ENCODE measurements at places on chromosomes 1 and 21. TPM values are rescaled to one million over a fixed set of nuclear protein-coding genes. Genes with fewer than 3 reads are reported as not detected.
A peak's percentile ranks its signal among the peaks of the same experiment; 100 is the strongest.

The PPIAL4G gene
- total RNA-seq, result 0.05 TPM

DNA sequence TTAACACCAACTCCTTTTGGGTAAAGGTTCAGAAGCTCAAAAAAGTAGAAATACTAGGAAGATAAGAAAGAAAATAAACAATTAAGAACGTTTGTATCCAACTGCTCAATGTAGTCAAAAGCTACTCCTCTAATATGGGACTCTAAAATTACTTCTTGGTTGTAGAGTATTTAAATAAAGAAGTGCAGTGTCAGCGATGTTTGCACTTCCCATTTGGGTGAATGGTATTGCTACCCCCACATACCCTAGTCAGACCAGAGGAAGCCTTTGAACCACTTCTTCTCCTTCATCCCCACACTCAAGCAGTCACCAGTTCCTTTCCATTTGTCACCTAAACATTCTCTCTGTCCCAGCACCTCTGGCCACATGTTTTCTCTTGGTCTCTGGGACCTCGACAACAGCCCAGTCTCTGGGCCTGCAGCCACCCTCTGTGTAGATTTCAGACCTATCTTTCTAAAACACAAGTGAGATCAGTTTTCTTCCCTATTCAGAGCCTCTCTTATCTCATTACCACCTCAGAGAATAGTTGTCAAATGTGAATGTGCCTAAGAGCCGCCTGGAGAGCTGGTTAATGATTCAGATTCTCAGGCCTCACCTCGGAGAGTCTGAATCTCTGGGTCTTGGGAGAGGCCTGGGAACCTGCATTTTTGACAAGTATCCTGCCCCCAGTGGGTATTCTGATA lies 109.8 kb downstream of the OMA1 start:
- DNase-seq, result no peak
- H3K27me3 ChIP-seq, result no peaks in the 10 kb centered on the region
- no peak overlapping the region for H3K4me3 ChIP-seq
- H3K4me1 ChIP-seq, result no peaks in the 10 kb centered on the region
- H3K27ac ChIP-seq, result no peak overlapping the region
- H3K36me3 ChIP-seq, result no peaks in the 10 kb centered on the region

- no peak overlapping the region for H3K4me3 ChIP-seq
- no peaks in the 10 kb centered on the region for H3K36me3 ChIP-seq
- H3K4me1 ChIP-seq, result no peaks in the 10 kb centered on the region
- H3K27ac ChIP-seq, result no peak overlapping the region
These were observed 62.3 kb upstream of the FMN2 start for GRCh38 chr1:240029418-240029817.

- H3K27me3 ChIP-seq, result no peaks in the 10 kb centered on the region
- H3K27ac ChIP-seq, result no peak overlapping the region
- no peak overlapping the region for H3K4me3 ChIP-seq
- H3K4me1 ChIP-seq, result peaks cover 35% of the 10 kb centered on the region
These were observed 27.8 kb downstream of the SELL start for GRCh38 chr1:169683661-169684060.

The HES2 gene
- 0.21 TPM for total RNA-seq

DNA sequence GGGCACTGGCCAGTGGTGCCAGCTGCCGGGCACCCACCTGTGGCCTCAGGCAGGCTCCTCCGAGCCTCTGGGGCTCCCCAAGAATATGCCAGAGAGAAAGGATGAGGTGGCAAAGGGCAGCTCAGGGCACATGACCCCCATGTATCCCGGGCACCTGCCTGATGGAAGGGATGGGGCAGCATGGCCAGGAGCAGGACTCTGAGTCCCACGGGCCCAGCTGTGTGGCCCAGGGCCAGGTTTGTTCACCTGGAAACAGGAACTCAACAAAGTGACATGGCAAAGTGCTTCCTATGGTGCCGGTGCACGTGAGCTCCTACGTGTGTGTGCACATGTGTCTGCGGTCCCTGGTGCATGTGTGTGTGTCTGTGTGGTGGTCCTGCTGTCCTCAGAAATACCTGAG lies 9.5 kb upstream of the GPR153 start:
- no peaks in the 10 kb centered on the region for H3K36me3 ChIP-seq
- H3K4me3 ChIP-seq, result no peak overlapping the region
- H3K27me3 ChIP-seq, result no peaks in the 10 kb centered on the region
- H3K4me1 ChIP-seq, result no peaks in the 10 kb centered on the region
- H3K27ac ChIP-seq, result no peak overlapping the region

DNA sequence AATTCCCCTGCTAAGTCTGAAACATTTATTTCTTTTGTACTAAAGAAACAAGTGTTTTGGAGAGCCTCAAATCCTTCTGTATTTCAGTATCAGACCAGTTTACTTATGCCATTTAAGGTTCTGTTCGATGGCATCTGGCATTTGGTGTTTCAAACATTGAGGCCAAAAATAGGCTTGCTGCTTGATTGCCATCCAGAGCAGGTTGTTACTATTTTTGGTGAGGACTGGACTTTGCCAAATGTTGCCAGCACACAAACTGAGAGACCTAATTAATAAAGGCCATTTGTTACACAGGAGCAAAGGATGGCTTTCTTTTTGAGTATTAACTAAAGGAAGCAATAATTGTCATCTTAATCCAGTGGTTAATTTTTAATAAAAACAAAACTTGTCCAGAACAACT lies 26.2 kb downstream of the VPS45 start:
- H3K27ac ChIP-seq, result no peak overlapping the region
- no peaks in the 10 kb centered on the region for H3K27me3 ChIP-seq
- DNase-seq, result no peak
- peaks cover 32% of the 10 kb centered on the region for H3K36me3 ChIP-seq

The TLCD4 gene
- not detected for total RNA-seq

The GPR137B gene
- 6.8 TPM for total RNA-seq

- H3K27ac ChIP-seq, result no peak overlapping the region
- H3K4me1 ChIP-seq, result peaks cover 2% of the 10 kb centered on the region
- H3K4me3 ChIP-seq, result peak overlapping the region; percentile 10
- no peak for DNase-seq
- H3K27me3 ChIP-seq, result peaks cover 64% of the 10 kb centered on the region
These were observed 89.4 kb upstream of the IPO9 start for GRCh38 chr1:201739492-201740085.

GRCh38 chr1:57747818-57748217 lies 324.0 kb upstream of the DAB1 start:
- no peak overlapping the region for H3K27ac ChIP-seq
- DNase-seq, result no peak
- no peaks in the 10 kb centered on the region for H3K27me3 ChIP-seq
- H3K4me3 ChIP-seq, result no peak overlapping the region

GRCh38 chr1:207565546-207566468 lies 69.8 kb downstream of the CR1 start:
- no peaks in the 10 kb centered on the region for H3K4me1 ChIP-seq
- H3K27ac ChIP-seq, result no peak overlapping the region
- peaks cover 8% of the 10 kb centered on the region for H3K27me3 ChIP-seq
- DNase-seq, result no peak
- no peaks in the 10 kb centered on the region for H3K36me3 ChIP-seq

The MAP7D1 gene
- 172 TPM for total RNA-seq

The OR6Y1 gene
- total RNA-seq, result not detected

DNA sequence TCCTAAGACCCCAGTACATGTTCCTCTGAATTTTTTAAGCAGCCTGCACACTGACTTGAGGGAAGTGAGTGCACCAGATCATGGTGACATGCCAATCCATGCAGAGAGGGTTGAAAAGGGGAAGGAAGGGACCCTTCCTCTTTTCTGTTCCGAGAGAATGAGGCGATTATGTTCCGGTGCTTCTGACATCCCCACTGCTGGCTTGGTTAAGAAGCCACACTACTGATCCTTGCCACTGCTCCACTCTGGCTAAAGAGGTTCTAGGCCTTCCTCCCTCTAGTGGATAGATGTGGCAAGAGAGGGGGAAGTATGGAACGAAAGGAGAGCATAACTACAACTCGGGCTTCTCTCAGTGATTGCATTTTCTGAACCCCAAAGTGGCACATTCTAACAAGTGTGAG lies 1.8 kb upstream of the CYB5R1 start:
- peaks cover 14% of the 10 kb centered on the region for H3K27me3 ChIP-seq
- H3K4me1 ChIP-seq, result peaks cover 20% of the 10 kb centered on the region
- peak; percentile 26 for DNase-seq

- H3K27ac ChIP-seq, result no peak overlapping the region
- no peaks in the 10 kb centered on the region for H3K36me3 ChIP-seq
- DNase-seq, result no peak
These were observed 31.9 kb downstream of the SLC1A7 start for GRCh38 chr1:53110370-53111072.

DNA sequence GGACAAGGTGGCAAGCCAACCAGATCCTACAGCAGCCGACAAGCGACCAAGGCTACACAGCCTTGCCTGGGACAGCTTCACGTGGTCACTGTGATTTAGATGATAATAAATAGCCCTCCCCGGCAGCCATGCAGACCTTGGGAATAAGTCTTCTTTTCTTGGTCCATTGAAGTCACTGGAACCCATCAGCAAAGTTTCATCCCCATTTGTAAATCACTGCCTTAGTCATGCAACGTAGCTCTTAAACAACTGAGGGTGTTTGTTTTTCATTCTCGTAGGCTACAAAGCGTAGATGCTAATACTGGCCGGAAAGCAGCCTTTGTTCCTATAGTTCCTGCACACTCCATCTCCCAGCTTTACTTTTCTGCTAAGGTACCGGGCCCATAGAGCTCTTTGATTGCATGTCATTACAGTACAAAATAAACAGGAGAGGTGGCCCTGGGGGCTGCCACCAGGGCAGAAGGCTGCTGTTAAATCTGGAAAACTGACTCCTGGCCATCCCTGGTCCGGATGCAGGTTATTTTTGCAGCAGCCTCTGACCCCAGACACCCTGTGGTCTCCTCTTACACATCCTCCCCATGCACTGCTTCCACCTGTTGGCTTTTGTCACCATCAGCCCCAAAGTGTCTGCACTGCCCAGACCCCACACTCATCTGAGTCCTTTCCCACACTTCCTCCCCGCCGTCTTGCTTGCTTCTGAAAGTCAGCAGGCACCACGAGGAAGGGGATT lies 105.5 kb downstream of the TOMM20 start:
- peak overlapping the region; percentile 68 for H3K27ac ChIP-seq
- H3K4me3 ChIP-seq, result no peak overlapping the region
- no peak for DNase-seq
- peaks cover 55% of the 10 kb centered on the region for H3K4me1 ChIP-seq
- no peaks in the 10 kb centered on the region for H3K27me3 ChIP-seq

DNA sequence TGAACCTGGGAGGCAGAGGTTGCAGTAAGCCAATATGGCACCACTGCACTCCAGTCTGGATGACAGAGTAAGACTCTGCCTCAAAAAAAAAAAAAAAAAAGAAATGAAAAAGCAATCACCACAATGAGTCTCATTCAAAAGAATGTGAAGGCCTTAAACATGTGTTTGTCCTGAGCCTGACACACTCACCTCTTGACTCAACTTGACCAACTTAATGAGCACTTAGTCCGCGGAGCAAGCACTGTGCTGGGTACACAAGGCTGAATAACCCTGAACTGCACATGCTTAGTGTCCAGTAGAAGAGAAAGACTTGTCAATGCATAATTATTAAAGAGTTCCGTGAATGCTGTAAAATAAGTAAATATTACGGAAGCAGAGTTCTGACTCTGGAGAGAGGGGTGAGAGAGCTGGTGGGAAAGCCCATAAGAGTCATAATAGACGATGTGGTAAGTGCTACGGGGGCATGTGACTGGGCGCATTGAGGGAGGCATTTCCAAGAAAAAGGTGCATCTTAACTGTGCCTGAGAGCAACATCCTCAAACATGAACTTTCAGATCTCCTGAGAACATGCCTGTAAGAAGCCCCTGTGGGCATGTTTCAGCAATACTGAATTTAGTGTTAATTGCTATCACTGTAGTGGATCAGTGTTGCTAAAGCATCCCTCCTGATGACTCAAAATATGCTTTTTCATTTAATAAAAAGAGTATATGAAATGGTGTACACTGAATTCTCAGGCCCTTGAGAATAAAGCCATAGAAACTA lies 27.2 kb downstream of the MCOLN2 start:
- peak overlapping the region; percentile 85 for H3K27ac ChIP-seq
- H3K4me3 ChIP-seq, result no peak overlapping the region
- no peaks in the 10 kb centered on the region for H3K27me3 ChIP-seq
- DNase-seq, result no peak

- H3K4me1 ChIP-seq, result no peaks in the 10 kb centered on the region
- DNase-seq, result no peak
- no peak overlapping the region for H3K4me3 ChIP-seq
- no peaks in the 10 kb centered on the region for H3K36me3 ChIP-seq
- H3K27me3 ChIP-seq, result no peaks in the 10 kb centered on the region
These were observed 99.9 kb downstream of the KCNH1 start for GRCh38 chr1:211033921-211034525.

The ABCA4 gene
- total RNA-seq, result not detected

GRCh38 chr1:153342178-153342577 lies 6.5 kb downstream of the PGLYRP4 start:
- DNase-seq, result no peak
- H3K4me3 ChIP-seq, result no peak overlapping the region
- H3K4me1 ChIP-seq, result peaks cover 20% of the 10 kb centered on the region
- peaks cover 36% of the 10 kb centered on the region for H3K27me3 ChIP-seq
- H3K36me3 ChIP-seq, result no peaks in the 10 kb centered on the region
- no peak overlapping the region for H3K27ac ChIP-seq

DNA sequence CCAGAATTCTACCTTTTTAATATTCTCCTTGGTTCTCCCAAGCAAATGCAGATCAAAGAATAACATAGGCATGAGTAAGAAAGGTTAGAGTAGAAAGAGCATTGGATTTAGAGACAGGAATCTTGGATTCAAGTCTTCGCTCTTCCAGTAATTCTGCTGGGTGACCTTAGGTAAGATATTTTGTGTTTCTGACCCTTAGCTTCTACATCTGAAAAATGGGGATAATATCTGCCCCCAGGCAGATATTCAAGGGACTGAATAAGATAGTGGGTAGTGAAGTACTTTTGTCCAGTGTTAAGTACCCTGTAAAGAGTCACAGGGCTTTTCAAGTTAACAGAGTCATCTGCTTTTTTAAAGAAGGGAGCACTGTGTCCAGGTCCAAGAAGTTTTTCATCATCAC lies 70.8 kb downstream of the KDM1A start:
- no peaks in the 10 kb centered on the region for H3K27me3 ChIP-seq
- H3K4me1 ChIP-seq, result no peaks in the 10 kb centered on the region
- H3K36me3 ChIP-seq, result peaks cover 43% of the 10 kb centered on the region

DNA sequence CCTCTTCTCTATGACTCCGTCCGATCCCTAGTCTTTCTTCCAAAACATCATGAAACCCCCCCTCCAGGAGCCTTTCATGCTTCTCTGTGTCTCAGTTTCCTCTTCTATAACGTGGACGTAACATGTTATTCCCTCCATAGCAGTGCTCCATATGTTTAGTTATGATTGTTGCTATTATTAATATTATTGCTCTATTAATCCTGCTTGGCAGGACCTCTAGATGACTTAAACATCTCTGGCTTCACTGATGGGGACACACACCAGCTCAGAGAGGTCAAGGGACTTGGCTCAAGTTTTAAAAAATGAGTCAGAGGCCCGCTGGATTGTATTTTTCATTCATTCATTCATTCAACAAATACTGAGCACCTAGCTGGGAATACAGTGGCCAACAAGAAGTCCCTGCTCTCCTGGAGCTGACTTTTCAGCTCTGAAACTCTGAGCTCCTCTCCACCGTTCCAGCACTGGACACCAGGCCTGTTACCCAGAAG lies 404 bp upstream of the CPLANE2 start:
- H3K36me3 ChIP-seq, result no peaks in the 10 kb centered on the region
- peak overlapping the region; percentile 86 for H3K4me3 ChIP-seq
- H3K27ac ChIP-seq, result peak overlapping the region; percentile 80
- DNase-seq, result no peak
- peaks cover 18% of the 10 kb centered on the region for H3K4me1 ChIP-seq

Data from activated T-helper 2 cell treated with anti-CD3 and anti-CD28 coated beads, Interferon-gamma antibody, Interleukin-2, Interleukin-4, amounts not matched to agents 10 μg/mL and 5 μg/mL and 100 μg/mL, durations not matched to agents 14 hours and 24 hours and 36 hours (primary cell).